ENCODE measurements at places on chromosomes 11 and 22.

GRCh38 chr22:28716686-28717085, 24.9 kb downstream of the CHEK2 start:
- DNase-seq: no peak

- no peak for DNase-seq
Measured at GRCh38 chr11:101453682-101454081, 130.1 kb downstream of the TRPC6 start.

GRCh38 chr11:17256512-17256911, 20.0 kb upstream of the NUCB2 start:
- no peak for DNase-seq

DNA sequence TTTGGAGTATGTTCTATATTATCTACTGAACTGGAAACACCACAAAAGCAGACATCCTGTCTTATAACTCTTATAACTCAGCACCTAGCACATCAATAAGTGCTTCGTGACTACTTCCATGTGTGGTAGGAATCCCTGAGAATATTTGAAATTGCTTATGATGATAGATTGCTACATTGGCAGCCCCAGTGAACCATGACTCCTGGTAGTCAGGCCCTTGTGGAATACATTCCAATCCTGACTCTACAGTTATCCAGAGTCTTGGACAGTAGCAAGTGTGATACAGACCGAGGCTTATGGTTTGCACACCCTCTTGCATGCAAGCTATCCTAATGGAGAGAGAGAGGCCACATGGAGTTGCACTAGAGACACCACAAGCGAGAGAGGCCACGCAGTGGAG, 59.5 kb upstream of the PHF21A start:
- no peak for DNase-seq
